ENCODE measurements at places on chromosomes 5 and 9.

DNA sequence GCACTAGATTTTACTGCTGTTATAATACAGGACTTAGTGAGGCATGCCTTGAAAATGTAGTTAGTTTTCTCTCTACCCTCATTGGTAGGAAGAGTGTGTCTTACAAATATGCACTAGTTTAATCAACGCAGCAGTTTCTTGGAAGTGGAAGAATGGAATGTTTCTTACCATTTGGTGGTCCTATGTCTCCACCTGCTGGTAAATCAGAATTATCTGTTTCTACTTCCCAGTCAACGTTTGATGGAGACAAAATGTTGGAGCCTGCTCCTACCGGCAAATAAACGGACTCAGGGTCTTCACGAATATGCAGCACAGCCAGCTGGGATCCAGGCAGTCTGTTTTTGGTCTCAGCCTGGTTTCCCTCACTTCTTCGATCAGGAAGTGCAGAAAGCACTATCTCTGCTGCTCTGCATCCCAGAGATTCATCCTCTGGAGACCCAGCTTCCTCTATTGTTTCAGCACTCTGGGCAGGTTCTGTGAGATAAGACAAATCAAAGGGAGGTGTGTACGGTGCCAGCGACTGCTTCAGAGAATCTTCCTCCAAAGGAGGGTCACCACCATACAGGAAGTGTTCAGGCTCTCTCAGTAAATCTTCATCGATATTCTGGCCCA lies 59.5 kb upstream of the PCA3 start:
- DNase-seq: peak; percentile 53

GRCh38 chr5:88860501-88860900 lies 22.5 kb downstream of the MEF2C start:
- no peak for DNase-seq

- DNase-seq: no peak
Observed at GRCh38 chr5:180977852-180978251, 10.8 kb upstream of the BTNL3 start.

DNA sequence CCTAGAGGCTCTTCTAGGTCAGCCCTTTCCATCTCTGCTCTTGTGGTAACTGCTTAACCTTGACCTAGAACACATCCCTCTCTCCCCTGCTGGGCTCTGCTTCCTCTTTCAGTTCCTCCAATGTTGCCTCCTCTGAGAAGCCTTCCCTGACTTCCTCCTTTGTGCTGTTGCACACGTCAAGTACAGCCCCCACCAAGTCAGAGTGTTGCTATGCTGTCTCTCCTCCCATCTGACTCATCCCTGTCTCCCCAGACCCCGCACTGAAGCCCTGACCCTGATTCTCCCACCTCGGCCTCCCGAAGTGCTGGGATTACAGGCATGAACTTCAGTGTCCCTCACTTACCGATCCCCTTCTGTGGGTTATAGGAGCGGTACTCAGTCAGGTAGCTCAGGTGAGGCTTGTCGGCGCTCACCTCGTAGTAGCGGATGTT lies 10.4 kb upstream of the TRIM14 start:
- peak; percentile 94 for DNase-seq

GRCh38 chr5:132498152-132498551 lies 7.6 kb upstream of the IRF1 start:
- no peak for DNase-seq

GRCh38 chr5:5203451-5203850 lies 63.3 kb downstream of the ADAMTS16 start:
- no peak for DNase-seq

DNA sequence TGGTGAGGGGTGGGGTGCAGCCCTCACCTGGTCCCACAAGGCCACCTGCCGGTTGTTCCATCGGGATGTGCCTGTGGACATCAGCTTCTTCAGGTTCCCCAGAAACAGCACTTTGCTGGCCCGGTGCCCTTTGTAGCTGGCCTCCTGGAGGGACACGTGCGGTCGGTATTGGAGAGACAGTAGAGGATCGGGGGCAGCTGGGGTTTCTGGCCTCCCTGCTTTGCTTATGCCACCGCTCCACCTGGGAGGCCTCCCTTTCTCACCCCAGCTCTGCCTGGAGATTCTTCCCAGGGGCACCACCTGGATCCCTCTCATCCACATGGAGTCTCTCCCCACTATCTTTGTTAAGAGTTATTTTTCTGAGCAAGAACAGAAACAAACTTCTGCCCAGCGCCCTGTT lies 13.1 kb upstream of the TRIM14 start:
- no peak for DNase-seq

DNA sequence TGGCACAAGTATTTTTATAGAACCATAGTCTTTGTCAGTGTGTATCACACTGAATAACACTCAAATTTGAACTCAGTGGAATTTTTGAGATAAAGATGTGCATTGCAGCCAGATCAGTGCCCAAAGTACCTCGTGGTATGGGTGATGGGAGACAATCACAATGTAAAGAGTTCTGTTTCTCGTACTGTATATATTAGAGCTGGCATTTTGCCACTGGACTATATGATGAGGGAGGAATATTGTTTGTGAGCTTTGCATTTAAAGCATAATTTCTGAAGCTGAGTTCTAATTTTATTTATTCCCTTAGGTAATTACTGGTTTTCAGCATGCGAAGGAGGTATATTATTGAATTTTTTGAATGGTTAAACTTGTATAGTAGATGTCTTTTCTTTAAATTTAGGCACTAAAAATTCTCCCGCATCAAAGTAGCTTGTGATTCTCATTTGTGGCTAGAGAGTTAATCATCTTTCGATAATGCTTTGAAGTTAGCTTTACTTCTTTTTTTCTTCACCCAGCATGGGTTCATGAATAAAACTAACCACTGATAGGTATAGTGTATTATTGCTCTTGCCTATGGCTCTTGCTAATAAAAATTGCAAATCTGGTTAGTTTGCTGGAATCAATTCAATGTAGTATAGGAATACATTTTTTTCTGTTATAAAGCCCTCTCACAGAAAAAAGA lies 43.1 kb downstream of the PAM start:
- no peak for DNase-seq

- peak; percentile 82 for DNase-seq
Observed at GRCh38 chr5:131379723-131380122, 115.9 kb downstream of the CDC42SE2 start.

DNA sequence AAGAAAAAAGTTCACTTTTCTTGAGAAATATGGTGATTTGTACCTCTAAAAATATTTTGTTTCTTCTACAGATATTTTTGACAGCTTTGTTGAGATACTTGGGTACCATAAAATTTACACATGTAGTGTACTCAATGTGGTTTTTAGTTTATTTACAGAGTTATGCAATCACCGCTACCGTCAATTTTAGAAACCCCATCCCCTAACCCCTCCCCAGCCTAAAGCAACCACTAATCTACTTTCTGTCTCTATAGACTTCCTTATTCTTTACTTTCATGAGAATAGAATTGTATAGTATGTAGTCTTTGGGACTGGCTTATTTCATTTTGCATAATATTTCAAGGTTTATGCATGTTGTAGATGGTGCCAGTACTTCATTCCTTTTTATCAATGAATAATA lies 45.0 kb upstream of the TDRD7 start:
- no peak for DNase-seq

GRCh38 chr5:37005946-37006540 lies 129.5 kb downstream of the NIPBL start:
- no peak for DNase-seq

- DNase-seq: no peak
Observed at GRCh38 chr5:111741278-111741677, 15.7 kb downstream of the NREP start.

GRCh38 chr5:14737291-14737690 lies 72.8 kb downstream of the OTULIN start:
- no peak for DNase-seq

DNA sequence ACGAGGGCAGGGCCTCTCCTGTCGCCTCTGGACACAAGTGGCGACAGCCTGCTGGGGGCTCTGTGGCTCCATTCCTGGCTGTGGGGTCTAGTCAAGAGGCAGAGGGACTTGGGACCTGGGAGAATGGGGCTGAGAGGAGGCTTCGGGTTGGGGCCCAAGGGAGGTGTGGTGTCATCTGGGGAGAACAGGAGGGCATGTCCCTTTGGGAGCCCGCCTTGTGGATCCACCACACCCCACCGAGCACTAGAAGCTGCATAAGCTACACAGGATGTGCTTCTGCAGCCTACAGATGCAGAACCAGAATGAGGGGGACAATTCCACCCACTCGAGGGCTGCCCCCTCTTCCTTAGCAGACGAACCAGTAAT lies 3.9 kb upstream of the MAN1B1 start:
- DNase-seq: no peak

- no peak for DNase-seq
Observed at GRCh38 chr9:29214690-29215253, 1641.5 kb upstream of the C9orf72 start.

- DNase-seq: no peak
Observed at GRCh38 chr9:89967527-89967926, 362.7 kb downstream of the GADD45G start.

DNA sequence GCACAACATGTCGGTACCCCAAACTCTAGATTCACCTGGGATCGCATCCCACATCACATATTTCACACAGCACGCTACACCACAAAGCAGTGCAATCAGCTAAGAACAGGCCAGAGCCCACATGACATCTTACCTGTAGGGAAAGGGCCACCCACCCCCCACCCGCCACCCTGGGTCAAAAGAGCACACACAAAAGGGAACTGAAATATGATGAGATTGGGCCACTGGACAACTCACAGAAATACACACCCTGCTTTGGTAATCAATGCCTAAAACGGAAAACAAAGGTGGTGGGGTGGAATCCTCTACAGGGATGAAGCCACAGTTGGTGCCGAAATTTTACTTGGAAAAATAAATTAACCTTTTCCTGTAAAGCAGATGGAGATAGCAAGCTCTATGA lies 13.1 kb downstream of the RETREG1 start:
- DNase-seq: no peak

DNA sequence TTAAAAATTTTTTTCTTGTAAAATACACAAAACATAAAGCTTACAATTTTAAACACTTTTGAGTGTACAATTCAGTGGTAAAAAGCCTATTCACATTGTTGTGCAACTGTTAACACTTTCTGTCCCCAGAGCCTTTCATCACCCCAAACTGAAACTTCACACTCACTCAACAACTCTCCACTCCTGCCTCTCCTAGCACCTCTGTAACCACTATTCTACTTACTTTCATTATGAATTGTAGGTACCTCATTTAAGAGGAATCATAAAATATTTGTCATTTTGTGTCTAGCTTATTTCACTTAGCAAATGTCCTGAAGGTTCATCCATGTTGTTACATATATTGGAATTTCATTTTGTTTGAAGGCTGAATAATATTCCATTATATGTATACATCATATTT lies 4.3 kb upstream of the ZNF510 start:
- DNase-seq: no peak

DNA sequence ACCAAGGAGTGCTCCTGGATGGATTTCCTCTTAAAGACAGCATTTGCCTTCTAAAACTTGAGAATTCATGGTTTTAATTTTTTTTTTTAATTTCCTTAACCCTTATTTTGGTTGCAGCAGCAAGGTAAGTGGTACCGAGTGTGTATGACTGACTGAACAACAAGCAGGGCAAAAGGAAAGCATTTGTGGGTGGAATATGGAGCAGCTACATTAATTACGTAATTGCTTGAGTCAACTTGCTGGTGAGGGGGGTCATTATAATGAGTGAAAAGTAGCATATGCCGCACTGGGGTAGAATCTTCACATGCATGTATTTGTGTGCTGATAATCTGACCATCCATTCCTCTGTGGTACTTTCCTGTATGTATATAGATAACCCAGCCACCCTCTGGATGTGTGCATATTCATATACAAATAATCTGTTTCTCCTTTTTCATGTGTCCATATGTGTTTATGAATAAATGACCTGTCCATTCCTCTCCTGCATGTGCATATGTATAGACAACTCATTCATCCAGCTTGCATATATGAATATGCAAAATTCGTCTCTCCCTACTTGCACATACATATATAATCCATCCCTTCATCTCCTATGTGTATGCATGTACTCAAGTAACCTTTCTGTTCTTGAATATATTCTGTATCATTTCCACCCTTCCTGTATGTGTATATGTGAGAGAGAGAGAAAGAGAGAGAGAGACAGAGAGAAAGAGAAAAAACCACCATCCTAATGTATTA lies 147.5 kb upstream of the RUSC2 start:
- no peak for DNase-seq

- DNase-seq: no peak
Observed at GRCh38 chr5:9394221-9394620, 151.7 kb downstream of the SEMA5A start.

- peak; percentile 61 for DNase-seq
Observed at GRCh38 chr5:95667061-95667618, 15.7 kb downstream of the SPATA9 start.

- DNase-seq: no peak
Observed at GRCh38 chr5:65423623-65424022, 58.1 kb downstream of the ADAMTS6 start.

- DNase-seq: no peak
Observed at GRCh38 chr9:126496781-126497659, 116.7 kb upstream of the LMX1B start.

- DNase-seq: no peak
Observed at GRCh38 chr9:69818750-69819345, 1.8 kb upstream of the CFAP95 start.

- DNase-seq: no peak
Observed at GRCh38 chr9:134634176-134634575, 7.4 kb upstream of the COL5A1 start.
